ENCODE measurements at places on chromosomes 11 and 22. TPM values are rescaled to one million over a fixed set of nuclear protein-coding genes. Genes with fewer than 3 reads are reported as not detected.
A peak's percentile ranks its signal among the peaks of the same experiment; 100 is the strongest.

The CDPF1 gene
- 15.0 TPM for total RNA-seq

DNA sequence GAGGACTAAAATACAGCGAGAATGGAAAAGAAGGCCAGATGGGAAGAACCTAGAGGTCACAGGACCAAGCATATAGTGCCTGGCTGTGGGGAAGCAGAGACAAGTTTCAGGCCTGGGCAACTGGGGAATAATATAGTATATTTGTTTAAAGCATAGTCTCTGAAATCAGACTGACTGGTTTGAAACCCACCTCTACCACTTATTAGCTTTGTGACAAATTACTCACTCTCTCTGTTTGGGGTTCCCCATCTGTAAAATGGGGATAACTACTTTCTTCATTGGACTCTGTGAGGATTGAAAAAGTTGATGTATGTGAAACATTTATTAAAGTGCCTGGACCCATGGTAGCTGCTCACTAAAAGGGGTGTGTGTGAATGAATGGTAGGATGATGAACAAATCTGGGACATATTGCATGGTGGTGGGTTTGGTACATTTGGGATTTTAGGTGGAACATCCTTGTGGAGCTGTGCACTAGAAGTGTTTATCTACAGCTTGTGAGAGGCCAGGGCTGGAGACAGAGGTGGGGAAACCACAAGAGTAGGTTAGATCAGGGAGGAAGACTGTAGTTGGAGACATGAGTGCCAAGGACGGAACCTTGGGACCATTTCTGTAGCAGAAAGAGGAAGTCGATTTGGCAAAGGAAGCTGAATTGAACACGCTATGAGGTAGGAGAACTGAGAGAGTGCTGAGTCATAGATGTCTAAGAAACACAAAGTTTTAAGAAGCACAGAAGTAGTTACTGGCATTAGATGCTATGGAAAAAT, 52.6 kb downstream of the SWAP70 start:
- H3K27ac ChIP-seq: peak overlapping the region; percentile 88
- H3K4me3 ChIP-seq: no peak overlapping the region
- no peaks in the 10 kb centered on the region for H3K36me3 ChIP-seq

- H3K36me3 ChIP-seq: no peaks in the 10 kb centered on the region
- H3K4me1 ChIP-seq: no peaks in the 10 kb centered on the region
- peak; percentile 9 for DNase-seq
- no peak overlapping the region for H3K4me3 ChIP-seq
- H3K27ac ChIP-seq: no peak overlapping the region
These were observed 1205.1 kb upstream of the CNTN5 start for GRCh38 chr11:97815667-97816066.

The CYB5R3 gene
- 53.2 TPM for total RNA-seq

DNA sequence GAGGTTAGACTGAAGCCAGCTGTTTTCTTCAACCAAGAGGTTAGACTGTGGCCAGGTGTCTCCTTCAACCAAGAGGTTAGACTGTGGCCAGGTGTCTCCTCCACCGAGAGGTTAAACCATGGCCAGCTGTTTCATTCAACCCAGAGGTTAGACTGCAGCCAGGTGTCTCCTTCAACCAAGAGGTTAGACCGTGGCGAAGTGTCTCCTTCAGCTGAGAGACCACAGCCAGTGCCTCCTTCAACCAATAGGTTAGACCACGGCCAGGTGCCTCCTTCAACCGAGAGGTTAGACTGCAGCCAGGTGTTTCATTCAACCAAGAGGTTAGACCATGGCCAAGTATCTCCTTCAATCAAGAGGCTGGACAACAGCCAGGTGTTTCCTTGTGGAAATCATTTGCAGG, 498.1 kb downstream of the TBC1D22A start:
- no peak for DNase-seq
- no peaks in the 10 kb centered on the region for H3K4me1 ChIP-seq

- peaks cover 10% of the 10 kb centered on the region for H3K4me1 ChIP-seq
- no peaks in the 10 kb centered on the region for H3K27me3 ChIP-seq
- DNase-seq: no peak
- H3K4me3 ChIP-seq: no peak overlapping the region
- H3K36me3 ChIP-seq: no peaks in the 10 kb centered on the region
These were observed 66.1 kb downstream of the ME3 start for GRCh38 chr11:86606270-86606835.

DNA sequence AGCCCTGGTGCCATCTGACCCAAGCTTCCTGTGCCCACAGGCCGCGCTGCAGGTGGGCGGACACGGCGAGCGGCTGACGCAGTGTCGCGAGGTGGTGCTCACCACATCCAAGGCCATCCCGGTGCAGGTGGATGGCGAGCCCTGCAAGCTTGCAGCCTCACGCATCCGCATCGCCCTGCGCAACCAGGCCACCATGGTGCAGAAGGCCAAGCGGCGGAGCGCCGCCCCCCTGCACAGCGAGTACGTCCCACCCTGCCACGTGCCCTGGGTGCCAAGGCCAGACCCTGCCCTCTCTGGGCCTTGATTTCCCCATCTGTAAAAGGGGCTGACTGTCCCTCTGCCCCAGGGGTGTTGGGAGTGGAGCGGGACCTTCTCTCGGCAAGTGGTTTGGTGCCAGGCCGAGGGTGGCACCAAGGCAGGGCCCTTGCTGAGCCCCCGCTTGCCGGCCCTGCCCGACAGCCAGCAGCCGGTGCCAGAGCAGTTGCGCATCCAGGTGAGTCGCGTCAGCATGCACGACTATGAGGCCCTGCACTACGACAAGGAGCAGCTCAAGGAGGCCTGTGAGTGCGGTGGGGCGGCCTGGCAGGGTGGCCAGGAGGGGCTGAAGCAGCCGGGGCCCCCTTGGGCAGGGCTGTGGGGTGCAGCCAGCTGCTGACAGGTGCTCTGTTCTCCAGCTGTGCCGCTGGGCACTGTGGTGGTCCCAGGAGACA, 5.9 kb upstream of the MDK start:
- peaks cover 24% of the 10 kb centered on the region for H3K4me1 ChIP-seq
- no peak for DNase-seq
- H3K36me3 ChIP-seq: peaks cover 72% of the 10 kb centered on the region
- H3K27ac ChIP-seq: no peak overlapping the region
- no peak overlapping the region for H3K4me3 ChIP-seq
- H3K27me3 ChIP-seq: no peaks in the 10 kb centered on the region

The CARD18 gene
- total RNA-seq: 0.13 TPM

DNA sequence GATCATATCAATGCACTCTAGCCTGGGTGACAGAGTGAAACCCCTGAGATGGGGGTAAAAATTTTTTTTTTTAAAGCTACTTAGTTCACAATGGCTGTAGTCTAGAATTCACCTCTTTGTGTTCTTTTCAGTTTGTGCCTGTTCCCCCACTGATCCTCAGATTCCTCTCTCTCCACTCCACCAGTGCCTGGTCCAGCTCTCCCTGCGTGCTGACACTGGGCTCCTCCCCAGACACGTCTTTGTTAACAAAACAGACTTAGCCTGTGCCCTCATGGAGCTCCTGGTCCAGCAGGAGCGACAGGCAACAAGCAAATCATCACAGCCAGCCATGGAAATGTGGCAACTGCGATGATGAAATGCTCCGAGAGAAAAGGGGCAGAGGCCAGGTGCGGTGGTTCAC, 34.0 kb downstream of the IFT27 start:
- H3K27ac ChIP-seq: no peak overlapping the region
- H3K36me3 ChIP-seq: no peaks in the 10 kb centered on the region
- DNase-seq: no peak
- H3K27me3 ChIP-seq: peaks cover 4% of the 10 kb centered on the region
- H3K4me3 ChIP-seq: no peak overlapping the region
